ENCODE measurements at places on chromosomes 1 and 21.
A peak's percentile ranks its signal among the peaks of the same experiment; 100 is the strongest.

DNA sequence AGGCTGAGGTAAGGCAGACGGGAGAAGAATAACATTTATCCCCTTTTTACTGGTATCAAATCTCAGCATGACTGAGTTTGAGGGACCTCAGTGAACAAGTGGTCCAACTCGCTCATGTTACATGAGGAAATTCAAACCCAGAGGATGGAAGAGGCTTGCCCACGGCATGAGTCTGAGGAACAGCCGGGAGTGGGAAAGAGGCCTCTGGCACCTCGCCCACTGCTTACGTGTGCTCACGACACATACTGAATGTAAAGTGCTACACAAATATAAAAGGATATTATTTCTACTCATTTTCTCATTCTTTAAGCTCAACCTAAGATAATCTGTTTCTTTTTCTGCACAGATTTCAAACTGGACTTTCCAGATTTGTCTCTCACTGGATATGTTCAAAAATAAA is 14.7 kb downstream of the BEND5 start:
- DNase-seq, result no peak

- peak; percentile 91 for DNase-seq
These were observed 239.6 kb upstream of the FGGY start for GRCh38 chr1:59057211-59057694.

DNA sequence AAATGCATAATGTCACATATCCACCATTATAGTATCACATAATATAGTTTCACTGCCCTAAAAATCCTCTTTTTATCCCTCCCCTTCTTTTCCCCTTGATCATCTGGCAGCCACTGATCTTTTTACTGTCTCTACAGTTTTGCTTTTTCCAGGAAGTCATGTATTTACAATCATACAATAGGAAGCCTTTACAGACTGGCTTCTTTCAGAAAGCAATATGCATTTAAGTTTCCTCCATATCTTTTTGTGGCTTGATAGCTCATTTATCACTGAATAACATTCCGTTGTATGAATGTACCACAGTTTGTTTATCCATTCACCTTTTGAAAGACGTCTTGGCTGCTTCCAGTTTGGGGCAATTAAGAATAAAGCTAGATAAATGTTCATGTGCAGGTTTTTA is 14.3 kb upstream of the WDTC1 start:
- DNase-seq, result no peak

GRCh38 chr1:210647406-210648333 is 319.0 kb downstream of the HHAT start:
- DNase-seq, result no peak

GRCh38 chr1:207140536-207140935 is 36.5 kb downstream of the C4BPA start:
- no peak for DNase-seq

DNA sequence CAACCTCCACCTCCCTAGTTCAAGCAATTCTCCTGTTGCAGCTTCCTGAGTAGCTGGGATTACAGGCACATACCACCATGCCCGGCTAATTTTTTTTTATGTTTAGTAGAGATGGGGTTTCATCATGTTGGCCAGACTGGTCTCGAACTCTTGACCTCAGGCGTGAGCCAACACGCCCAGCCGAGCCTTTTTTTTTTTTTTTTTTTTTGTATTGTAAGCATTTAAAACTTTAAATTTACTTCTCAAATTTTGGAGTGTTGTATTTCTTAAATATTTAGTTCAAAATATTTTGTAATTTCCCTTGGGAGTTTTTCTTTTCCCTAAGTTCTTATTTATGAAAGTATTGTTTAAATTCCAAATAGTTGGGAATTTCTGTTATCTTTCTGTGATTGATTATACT is 9.2 kb upstream of the SCAF4 start:
- no peak for DNase-seq
